ENCODE measurements at places on chromosomes 1 and 21. TPM values are rescaled to one million over a fixed set of nuclear protein-coding genes. Genes with fewer than 3 reads are reported as not detected.

GRCh38 chr1:56837244-56837939 lies 17.2 kb upstream of the C8A start:
- DNase-seq, result no peak

DNA sequence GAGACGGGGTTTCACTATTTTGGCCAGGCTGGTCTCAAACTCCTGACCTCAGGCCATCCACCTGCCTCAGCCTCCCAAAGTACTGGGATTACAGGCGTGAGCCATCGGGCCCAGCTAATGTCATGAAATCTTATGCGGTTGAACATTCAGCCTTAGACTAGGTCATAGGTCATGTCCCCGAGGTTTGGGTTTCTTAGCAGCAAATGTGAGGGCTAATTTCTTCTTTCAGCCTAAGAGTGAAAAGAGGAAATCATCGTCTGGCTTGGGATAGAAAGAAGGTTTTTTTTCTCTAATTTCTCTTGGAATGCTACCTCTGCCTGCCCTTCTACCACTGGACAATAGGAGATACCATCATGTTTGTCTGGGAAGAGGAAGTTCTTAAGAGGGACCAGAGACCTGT lies 18.0 kb upstream of the PIK3CD start:
- no peak for DNase-seq

DNA sequence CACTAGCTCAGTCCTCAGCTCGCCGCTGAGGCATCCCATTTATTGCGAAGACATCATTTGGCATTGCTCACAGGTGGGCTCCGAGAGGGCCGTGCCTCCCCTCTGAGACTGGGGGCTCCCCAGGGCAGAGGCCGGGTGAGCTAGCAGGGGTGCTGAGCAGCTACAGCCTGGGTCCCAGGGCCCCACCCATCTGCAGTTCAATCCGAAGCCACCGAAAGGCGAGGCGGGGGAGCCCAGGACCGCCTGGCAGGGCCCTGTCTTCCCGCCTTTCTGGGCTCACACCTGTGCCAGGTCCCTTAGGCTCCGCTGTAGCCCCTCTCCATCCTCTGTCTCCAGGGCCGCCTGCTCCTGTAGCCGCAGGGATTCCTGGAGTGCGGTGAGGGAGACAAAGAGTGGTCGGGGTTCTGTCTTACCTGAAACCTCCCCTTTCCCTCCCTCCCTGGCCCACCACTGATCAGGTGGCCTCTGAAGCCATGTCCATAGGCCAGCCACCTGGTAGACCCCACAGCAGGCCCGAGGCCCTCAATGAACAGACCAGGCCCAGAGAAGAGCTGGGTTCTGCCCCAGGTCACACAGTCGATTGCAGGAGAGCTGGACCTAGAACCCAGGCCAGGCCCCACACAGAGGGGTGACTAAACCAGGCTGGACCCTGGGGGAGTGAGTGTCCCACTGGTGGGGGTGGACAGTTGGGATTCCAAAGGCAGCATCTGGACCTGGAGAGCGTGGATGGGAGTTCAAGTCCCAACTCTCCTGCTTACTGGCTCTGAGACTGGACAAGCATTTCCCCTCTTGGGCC lies 18.1 kb upstream of the NBPF1 start:
- DNase-seq, result no peak

- DNase-seq, result no peak
Observed at GRCh38 chr1:41810446-41810845, 108.3 kb downstream of the HIVEP3 start.

DNA sequence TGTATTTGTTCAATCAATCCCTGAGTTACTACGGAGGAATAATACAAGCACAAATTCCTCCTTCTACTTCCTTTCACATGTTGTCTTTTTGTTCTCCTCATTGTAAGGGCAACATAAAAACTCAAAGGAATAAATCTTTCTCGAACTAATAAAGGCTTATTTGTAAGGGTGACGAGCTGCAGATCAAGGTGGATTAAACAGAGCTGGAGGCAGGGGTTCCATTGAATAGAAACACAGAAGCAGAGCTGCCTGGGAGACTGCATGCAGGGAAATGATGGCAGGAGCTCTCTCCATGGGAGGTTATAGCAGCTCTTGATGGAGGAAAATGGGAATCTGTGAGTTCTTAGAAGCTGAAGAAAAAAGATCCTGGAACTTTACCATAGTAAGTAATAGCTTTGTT lies 160.2 kb downstream of the CYYR1 start:
- DNase-seq, result no peak

GRCh38 chr1:214296860-214297745 lies 16.1 kb downstream of the SMYD2 start:
- DNase-seq, result no peak

GRCh38 chr1:230661976-230662375 lies 19.7 kb downstream of the COG2 start:
- no peak for DNase-seq

DNA sequence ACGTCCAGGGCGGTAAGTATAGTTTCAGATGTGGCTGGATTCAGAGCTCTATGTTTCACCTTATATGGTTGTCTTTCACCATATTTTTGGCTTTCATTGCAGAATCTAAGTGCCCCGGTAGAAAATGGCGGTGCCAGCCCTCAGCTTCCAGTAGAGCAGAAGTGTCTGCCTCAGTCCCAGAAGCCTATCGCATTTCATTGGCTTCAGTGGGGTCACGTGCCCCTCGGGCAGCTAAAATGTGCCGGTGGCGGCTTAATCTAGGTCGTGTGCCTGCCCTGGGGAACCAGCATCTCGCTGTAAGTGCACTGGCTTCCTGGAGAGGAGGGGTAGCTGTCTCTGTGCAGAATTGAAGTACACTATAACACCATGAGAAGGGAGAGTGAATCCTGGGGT lies 107.4 kb upstream of the MAGI3 start:
- no peak for DNase-seq

GRCh38 chr1:47577303-47578025 lies 139.6 kb downstream of the FOXD2 start:
- DNase-seq, result no peak

DNA sequence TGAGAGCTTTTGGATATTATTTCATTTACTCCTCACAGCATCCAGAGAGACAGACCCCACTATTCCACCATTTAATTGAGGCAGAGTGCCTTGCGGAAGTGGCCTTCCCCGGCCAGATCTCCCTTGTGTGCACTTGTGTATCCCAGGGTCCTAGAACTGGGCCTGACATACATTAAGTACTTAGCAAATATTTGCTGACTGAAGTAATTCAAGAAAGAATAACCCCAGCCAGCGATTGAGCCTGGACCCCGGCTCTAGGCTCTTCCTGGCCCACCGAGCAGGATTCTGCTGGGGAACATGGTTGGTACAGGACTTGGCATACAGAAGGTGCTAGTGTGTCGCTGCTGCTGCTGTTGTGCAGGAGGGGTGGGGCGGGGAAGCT lies 8.4 kb downstream of the DMRTA2 start:
- DNase-seq, result no peak

GRCh38 chr1:65104854-65105534 lies 43.0 kb upstream of the AK4 start:
- DNase-seq, result no peak

- no peak for DNase-seq
Observed at GRCh38 chr1:227556288-227556687, 7.1 kb upstream of the ZNF678 start.

GRCh38 chr1:189429610-189430009 lies 1048.1 kb downstream of the BRINP3 start:
- no peak for DNase-seq

- DNase-seq, result no peak
Observed at GRCh38 chr1:246166841-246167240, 340.2 kb downstream of the SMYD3 start.

DNA sequence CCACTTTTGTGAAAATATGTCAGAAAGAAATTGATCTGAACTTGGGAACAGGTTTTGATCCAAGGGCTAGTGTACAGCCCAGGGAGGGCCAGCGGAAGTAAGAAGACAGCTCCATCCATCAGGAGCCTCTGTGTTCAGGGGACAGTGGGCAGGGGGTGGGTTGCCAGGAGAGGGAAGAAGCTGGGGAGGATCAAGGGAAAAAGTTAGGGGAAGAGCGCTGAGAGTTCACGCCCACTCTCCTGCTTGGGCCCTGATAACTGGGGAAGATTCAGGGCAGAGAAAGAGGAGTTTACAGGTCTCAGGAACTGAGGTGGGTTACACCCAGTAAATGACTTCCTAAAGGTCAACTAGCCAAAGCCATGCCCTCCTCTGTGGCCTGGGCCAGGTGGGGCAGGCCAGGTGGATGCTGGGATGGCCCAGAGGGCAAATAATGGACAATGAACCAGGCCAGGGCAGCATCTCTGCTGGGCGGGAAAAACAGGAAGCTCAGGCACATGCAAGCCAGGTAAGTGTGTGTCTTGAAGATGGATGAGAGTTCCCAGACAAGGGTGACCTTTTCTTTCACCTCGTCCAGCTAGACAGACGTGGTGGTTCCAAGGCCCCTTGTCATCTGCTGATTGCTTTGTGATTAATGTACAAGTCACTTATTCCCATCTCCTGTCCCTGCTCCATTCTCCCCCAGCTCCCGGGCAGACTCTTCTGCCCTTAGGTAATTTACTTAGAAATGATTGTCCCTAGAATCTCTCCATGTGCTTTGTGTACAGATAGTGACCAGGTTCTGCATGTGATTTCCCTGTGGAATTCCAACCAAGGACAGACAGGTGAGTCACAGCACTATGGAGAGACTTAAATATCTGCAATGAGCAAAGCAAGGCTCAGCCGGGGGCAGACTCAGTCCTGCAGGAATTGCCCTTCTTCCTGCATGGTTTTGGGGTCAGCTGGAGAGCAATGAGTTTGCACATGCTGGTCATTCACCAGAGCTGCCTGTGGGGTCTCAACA lies 57.0 kb downstream of the MDM4 start:
- no peak for DNase-seq

DNA sequence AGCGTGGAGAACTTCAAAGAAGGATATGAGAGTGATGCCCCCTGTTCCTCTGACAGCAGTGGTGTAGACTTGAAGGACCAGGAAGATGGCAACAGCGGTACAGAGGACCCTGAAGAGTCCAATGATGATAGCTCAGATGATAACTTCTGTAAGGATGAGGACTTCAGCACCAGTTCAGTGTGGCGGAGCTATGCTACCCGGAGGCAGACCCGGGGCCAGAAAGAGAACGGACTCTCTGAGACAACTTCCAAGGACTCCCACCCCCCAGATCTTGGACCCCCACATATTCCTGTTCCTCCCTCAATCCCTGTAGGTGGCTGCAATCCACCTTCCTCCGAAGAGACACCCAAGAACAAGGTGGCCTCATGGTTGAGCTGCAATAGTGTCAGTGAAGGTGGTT lies 14.0 kb downstream of the CERS2 start:
- no peak for DNase-seq

- no peak for DNase-seq
Observed at GRCh38 chr1:89880679-89881078, 59.8 kb downstream of the LRRC8D start.

RPE65 gene
- polyA plus RNA-seq, result 0.89 TPM

SLAMF6 gene
- polyA plus RNA-seq, result 1.1 TPM

TLCD4 gene
- polyA plus RNA-seq, result 7.1 TPM

LYPD8 gene
- not detected for polyA plus RNA-seq

SLC1A7 gene
- 0.29 TPM for polyA plus RNA-seq

IL20 gene
- polyA plus RNA-seq, result not detected

RBBP4 gene
- 82.6 TPM for polyA plus RNA-seq

OR2G6 gene
- polyA plus RNA-seq, result not detected

HOOK1 gene
- 0.63 TPM for polyA plus RNA-seq

ACTL8 gene
- not detected for polyA plus RNA-seq

DESI2 gene
- 22.1 TPM for polyA plus RNA-seq
